ENCODE measurements at places on chromosomes 6 and 20.
A peak's percentile ranks its signal among the peaks of the same experiment; 100 is the strongest.

- no peak for DNase-seq
These were observed 54.8 kb upstream of the BMP6 start for GRCh38 chr6:7671076-7671475.

DNA sequence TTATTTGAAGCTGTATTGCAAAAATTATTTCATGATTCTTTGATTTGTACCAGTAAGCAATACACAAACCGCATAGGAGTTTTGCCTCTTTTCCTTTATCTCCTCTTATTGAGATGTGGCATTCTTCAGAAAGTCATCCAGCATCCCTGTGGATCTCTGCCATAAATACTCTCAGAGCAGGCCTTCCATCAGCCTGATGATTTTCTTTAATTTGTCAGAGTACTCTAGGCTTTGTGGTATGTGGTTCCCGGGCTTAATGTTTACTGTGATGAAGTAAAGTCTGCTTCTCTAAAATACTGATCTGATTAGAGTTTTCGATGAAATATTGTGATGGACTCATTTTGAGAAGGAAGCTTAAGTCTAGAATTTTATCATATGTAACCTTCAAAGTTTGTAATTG lies 31.1 kb upstream of the SLC35D3 start:
- no peak for DNase-seq

DNA sequence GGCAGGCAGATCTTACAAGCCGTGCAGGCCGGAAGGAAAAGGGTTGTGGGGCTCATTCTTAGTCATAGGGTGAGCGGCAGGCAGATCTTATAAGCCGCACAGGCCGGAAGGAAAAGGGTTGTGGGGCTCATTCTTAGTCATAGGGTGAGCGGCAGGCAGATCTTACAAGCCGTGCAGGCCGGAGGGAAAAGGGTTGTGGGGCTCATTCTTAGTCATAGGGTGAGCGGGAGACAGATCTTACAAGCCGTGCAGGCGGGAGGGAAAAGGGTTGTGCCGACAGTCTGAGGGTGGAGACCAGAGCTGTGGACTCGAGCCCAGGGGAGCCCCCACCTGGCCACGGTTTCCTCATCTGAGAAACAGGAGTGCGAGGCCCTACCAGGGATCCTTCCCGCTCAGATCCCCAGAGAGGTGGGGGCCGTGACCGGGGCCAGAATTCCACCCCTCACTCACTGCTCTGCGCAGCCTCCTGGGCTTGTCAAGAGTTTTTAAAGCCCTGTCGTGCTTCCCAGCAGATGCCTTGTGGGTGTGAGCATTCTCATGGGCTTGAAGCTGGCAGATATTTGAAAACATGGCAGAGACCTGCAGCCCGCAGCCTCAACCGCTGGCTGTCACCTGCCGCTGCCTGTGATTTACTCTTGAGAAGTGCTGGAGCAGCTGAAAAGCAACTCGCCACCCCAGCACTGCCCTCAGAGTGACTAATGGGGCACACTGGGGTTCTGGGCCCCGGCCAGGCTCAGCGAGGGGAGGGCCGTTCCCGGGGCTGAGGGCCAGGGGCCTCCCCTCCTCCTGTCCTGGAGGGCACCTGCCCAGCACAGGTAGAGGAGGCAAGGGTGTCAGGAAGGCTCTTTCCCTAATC lies 31.9 kb downstream of the NTSR1 start:
- peak; percentile 58 for DNase-seq

DNA sequence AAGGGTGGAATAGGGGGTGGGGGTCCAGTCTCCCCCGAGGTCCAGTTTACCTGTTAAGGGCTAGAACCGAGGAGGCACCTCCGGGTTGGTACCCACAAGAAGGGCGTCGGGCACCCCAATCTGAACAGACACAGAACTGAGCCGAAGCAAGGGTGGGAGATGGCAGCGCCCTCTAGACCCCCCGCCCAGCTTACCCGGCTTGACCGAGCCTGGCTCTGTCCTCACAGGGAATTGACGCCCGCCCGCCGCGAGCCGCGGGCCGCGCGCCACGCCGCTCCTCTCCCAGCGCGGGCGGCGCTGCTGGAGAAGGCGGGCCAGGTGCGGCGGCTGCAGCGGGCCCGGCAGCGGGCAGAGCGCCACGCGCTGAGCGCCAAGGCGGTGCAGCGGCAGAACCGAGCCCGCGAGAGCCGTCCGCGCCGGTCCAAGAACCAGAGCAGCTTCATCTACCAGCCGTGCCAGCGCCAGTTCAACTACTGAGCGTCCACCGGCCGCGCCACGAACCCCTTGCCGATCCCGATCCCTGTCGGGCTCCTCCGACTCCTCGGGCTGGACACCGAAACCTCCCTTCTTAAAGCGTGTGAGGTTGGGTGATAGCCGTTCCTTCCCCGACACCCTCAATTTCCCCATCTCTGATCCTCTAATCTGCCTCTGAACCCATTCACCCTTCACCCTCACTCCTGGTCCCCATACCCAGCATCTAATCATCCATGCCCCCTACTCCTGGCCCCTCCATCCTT lies 5.9 kb downstream of the TP53INP2 start:
- DNase-seq, result peak; percentile 55

GRCh38 chr6:101393251-101393828 lies at the start of gene GRIK2:
GRIK2 (plus strand) TSS chr6:101393708.
- no peak for DNase-seq

DNA sequence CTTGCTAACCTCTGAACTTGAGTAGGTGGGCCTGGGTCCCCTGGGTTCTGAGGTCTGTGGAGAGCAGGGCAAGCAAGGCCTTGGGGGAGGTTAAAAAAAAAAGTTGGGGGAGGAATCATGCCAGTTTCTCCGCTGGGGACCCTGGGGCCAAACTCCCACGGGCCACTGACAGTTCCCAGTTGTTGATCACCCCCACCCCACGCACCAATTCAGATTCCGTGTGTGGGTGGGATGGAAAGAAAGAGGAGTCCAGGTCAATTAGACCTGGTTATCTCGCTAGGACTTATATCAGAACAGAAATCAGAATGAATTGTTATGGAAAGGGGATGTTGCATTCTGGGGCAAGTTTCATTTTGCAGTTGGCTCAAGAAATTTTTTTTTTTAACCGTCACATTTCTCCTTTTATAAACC lies 46.7 kb upstream of the SUPT3H start:
- DNase-seq, result no peak

DNA sequence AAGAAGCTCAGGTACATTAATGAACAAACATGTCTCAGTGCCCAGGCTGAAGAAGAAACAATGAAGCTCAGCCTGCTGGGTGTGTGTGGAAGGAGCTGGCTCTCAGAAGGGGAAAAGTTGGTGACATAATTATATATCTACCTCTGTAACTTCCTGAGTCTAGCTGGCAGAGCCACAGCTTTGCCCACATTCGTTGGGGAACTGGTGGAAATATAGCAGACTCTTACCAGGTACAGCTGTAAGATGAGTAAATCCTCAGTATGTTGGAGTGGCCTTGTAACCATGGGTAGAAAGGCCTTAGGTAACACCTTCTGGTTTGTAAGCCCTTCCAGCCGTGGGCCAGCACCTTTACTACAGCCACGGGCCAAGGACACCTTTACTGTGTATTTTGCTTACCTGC lies 29.9 kb upstream of the PNRC1 start:
- no peak for DNase-seq

GRCh38 chr6:138586638-138587037 lies 87.3 kb upstream of the NHSL1 start:
- no peak for DNase-seq

GRCh38 chr6:143408787-143409162 lies 41.7 kb downstream of the ADAT2 start:
- no peak for DNase-seq

DNA sequence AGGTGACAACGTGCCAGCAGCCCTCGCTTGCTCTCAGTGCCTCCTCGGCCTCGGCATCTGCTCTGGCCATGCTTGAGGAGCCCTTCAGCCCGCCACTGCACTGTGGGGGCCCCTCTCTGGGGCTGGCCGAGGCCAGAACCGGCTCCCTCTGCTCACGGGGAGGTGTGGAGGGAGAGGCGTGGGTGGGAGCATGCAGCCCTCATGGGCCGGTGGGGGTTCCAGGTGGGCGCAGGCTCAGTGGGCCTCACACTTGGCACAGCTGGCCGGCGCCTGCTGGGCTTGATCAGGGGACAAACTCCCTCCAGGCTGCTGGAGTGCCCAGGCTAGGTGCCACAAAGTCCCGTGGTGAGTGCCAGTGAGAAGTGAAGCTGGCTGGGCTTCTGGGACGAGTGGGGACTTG lies 566.6 kb upstream of the ID4 start:
- no peak for DNase-seq

DNA sequence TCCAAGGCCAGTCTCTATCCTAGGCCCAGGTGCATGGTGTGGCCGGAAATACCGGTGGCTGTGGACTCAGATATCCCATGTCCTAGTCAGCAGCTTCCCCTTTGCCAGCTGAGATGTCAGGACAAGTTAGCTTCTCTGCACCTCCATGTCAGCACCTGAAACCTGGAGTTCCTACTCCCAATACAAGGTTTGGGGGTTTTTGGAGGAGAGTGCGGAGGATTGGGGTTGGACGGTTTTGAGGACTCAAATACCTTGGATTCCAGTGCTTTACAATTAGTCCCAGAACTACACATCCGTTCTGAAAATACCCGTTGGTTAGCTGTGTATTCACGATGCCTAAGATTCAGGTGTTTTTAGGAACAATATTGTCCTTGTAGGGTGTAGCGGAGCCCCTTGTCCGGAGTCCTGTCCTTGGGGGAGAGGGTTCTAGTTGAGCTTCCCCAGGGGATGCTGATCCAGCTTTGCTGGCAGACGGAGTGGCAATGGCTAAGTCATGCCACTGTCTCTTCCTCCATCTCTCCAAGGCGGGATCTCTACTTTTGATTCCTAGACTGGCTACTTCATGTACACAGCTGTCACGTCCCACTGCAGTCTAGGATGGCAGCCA lies 45.0 kb downstream of the ADNP start:
- no peak for DNase-seq

GRCh38 chr6:28953039-28953584 lies 29.3 kb upstream of the TRIM27 start:
- DNase-seq, result peak; percentile 61

- DNase-seq, result no peak
These were observed 94.6 kb upstream of the UST start for GRCh38 chr6:148652205-148652604.

DNA sequence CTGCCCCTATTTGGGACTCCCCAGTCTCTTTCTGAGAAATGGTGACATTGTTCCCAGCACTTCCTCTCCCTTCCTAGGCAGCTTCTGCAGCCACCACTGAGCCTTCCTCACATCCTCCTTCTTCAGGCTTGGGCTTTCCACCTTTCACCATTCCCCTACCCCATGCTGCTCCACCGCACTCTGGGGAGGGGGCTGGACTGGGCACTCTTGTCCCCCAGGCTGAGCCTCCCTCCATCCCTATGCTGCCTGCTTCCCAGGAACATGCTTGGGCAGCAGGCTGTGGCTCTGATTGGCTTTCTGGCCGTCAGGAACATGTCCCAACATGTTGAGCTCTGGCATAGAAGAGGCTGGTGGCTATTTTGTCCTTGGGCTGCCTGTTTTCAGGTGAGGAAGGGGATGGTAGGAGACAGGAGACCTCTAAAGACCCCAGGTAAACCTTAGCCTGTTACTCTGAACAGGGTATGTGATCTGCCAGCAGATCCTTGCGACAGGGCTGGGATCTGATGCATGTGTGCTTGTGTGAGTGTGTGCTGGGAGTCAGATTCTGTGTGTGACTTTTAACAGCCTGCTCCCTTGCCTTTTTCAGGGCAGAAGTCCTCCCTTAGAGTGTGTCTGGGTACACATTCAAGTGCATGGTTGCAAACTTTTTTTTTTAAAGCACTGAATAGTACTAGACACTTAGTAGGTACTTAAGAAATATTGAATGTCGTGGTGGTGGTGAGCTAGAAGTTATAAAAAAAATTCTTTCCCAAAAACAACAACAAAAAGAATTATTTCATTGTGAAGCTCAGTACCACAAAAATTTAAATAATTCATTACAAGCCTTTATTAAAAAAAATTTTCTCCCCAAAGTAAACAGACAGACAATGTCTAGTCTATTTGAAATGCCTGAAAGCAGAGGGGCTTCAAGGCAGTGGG lies 2.1 kb upstream of the CDKN1A start:
- DNase-seq, result no peak

GRCh38 chr6:112283621-112284020 lies 29.3 kb upstream of the LAMA4 start:
- no peak for DNase-seq

- peak; percentile 79 for DNase-seq
These were observed 35.0 kb upstream of the DSN1 start for GRCh38 chr20:36808317-36809257.

- no peak for DNase-seq
These were observed 70.5 kb upstream of the FAM184A start for GRCh38 chr6:119148825-119149525.

GRCh38 chr6:111669326-111669725 lies 63.6 kb upstream of the TRAF3IP2 start:
- DNase-seq, result no peak

- no peak for DNase-seq
These were observed 16.7 kb downstream of the PLAGL2 start for GRCh38 chr20:32190616-32191415.

All from stimulated activated CD4-positive, alpha-beta T cell treated with anti-CD3 and anti-CD28 coated beads, Interleukin-12 subunit alpha, Interleukin-12 subunit beta, amount 100 ng/mL, for 24 hours (primary cell).